ENCODE measurements at places on chromosomes 1 and 21. TPM values are rescaled to one million over a fixed set of nuclear protein-coding genes. Genes with fewer than 3 reads are reported as not detected.

The PAQR6 gene
- 0.43 TPM for total RNA-seq

The ACBD6 gene
- total RNA-seq = 66.0 TPM

The C1QB gene
- total RNA-seq = not detected

The NES gene
- 66.9 TPM for total RNA-seq

The OR10J1 gene
- not detected for total RNA-seq

The SLFNL1 gene
- under 0.01 TPM for total RNA-seq

The ANGPTL1 gene
- total RNA-seq = 4.3 TPM

The LUZP1 gene
- 55.3 TPM for total RNA-seq

The RHOU gene
- total RNA-seq = 2.9 TPM

The CD160 gene
- total RNA-seq = under 0.01 TPM

The IL24 gene
- 0.86 TPM for total RNA-seq

The AKR1A1 gene
- 158 TPM for total RNA-seq

The CYP4A22 gene
- total RNA-seq = not detected

The LRRC38 gene
- not detected for total RNA-seq

The CELA2A gene
- not detected for total RNA-seq

The NR1I3 gene
- not detected for total RNA-seq

The PTGS2 gene
- 3.0 TPM for total RNA-seq

The MSTO1 gene
- 24.6 TPM for total RNA-seq

The LRRC53 gene
- not detected for total RNA-seq

The BLACAT1 gene
- total RNA-seq = not detected

The SH2D2A gene
- not detected for total RNA-seq

The NMNAT2 gene
- 1.3 TPM for total RNA-seq

The ABCA4 gene
- total RNA-seq = 0.43 TPM

The ZBTB8B gene
- not detected for total RNA-seq

The CDK18 gene
- 2.2 TPM for total RNA-seq

The PDZK1 gene
- total RNA-seq = under 0.01 TPM

The G0S2 gene
- 4.8 TPM for total RNA-seq

The PPFIA4 gene
- 4.3 TPM for total RNA-seq

The ADORA1 gene
- 8.7 TPM for total RNA-seq

The POU3F1 gene
- under 0.01 TPM for total RNA-seq

The GNG12 gene
- total RNA-seq = 201 TPM

The SPRR1B gene
- not detected for total RNA-seq

The SELP gene
- not detected for total RNA-seq

The LHX8 gene
- total RNA-seq = not detected

The PLEKHG5 gene
- total RNA-seq = 11.2 TPM

The UQCRHL gene
- total RNA-seq = 1.9 TPM

The ELAPOR1 gene
- 0.64 TPM for total RNA-seq

The GPR61 gene
- not detected for total RNA-seq

The TAS1R1 gene
- total RNA-seq = under 0.01 TPM

The KIAA0040 gene
- total RNA-seq = 0.64 TPM

The CATSPERE gene
- 1.7 TPM for total RNA-seq

The MROH9 gene
- total RNA-seq = under 0.01 TPM

The CD52 gene
- not detected for total RNA-seq

The ERICH3 gene
- not detected for total RNA-seq

The PROK1 gene
- total RNA-seq = not detected

The BSND gene
- total RNA-seq = not detected

All from fibroblast of villous mesenchyme (primary cell).